Hippocampal formation (tissue), 2 donors: ENCODE measurements at places on chromosomes 6 and 20.
A peak's percentile ranks its signal among the peaks of the same experiment; 100 is the strongest.

- no peak for DNase-seq
These were observed 23.1 kb downstream of the PSMG4 start for GRCh38 chr6:3281631-3282475.

DNA sequence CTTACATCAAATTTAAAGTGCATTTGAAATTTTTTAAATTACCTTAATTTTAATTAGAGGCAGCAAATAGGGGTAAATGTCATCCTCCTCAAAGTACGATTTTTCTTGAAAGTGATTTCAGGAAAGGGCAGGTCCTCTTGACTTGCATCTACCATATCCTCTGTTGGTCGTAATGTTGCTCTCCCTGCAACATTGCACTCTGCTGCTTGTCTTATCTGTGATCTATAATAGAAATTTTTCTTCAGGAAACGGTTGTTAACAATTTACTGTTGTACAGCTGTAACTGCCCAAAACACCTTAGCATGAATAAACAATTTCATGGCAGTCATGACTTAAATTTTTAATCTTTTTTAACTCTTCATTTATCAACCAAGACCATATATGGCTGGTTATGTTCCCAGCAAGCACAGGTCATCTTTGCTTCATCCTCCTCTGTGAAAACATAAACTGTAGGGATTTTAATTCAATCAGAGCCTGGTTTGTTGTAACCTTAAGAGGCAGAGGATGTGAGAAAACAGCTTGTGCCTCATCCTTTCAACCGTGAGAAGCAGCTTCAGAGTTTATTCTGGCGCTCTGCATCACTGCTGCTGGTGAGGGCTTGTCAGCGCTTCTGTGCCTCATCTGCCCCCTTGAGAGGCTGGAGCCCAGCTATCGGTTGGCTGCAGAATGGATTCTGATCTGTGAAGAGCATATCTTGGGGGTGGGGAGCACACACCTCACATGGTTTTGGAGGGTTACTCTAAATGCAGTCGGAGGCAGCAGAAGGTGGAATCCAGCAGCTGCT lies 56.0 kb downstream of the CTNNBL1 start:
- no peak for DNase-seq

- DNase-seq, result no peak
These were observed 159.3 kb upstream of the MARCKS start for GRCh38 chr6:113697632-113698410.

DNA sequence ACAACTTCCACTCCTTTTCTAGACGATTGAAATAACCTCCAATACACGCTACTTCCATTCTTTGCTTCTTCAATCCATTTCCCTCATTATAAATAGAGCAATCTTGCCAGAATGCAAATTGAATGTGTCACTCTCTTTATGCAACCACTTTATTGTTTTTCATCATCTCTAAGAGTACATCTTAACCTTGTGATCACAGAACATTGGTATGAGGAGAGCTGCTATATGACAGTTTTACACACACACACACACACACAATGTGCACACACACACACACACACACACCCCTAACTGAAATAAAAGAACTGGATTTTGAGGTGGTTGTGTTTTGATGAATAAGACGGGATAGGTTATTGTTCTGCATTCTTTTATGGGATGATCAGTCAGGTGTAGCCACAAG lies 187.0 kb downstream of the HDGFL1 start:
- DNase-seq, result no peak

GRCh38 chr6:82507112-82507511 lies 143.5 kb downstream of the TPBG start:
- DNase-seq, result no peak

DNA sequence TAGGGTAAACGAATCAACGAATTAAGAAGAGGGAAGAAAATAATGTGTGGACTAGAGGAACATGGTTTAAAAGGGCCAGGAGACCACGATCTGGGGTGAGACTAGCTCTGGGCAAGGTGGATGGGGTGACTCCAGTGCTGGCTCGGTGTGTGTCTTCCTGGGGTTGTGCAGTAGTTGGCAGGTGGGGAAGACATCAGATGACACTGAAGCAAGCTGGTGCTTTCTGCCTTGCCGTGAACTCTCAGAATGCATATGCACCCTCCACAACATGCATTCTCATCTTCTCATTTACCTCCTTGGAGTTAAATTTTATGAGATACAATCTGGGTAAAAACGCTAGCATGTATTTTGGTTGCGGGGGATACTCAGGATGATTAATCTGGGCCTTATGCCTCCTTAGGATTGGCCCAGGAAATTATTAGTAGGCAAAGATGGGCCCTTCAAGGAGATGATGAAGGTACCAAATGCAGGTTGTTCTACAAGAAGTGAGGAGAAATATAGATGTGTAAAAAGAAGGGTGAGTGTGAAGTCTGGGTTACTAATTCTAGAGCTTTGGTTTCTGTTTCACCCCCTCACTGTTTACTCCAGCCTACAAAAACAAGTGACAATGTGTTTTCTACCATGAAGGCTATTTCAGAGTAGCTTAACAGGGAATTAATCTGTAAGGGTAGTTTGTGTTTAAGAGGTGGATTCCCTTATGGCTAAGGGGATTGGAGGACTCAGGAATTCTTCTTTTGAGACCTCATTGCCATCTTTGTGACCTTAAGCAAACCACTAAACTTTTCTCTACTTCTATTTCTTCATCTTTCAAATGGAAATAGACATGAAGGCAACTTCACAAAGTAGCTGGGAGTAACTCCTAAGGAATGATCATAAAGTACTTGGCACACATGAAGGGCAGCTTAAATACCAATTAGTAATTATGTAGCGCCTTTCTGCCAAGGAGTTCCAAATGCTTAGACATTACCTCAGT lies 71.0 kb upstream of the SUPT3H start:
- no peak for DNase-seq

DNA sequence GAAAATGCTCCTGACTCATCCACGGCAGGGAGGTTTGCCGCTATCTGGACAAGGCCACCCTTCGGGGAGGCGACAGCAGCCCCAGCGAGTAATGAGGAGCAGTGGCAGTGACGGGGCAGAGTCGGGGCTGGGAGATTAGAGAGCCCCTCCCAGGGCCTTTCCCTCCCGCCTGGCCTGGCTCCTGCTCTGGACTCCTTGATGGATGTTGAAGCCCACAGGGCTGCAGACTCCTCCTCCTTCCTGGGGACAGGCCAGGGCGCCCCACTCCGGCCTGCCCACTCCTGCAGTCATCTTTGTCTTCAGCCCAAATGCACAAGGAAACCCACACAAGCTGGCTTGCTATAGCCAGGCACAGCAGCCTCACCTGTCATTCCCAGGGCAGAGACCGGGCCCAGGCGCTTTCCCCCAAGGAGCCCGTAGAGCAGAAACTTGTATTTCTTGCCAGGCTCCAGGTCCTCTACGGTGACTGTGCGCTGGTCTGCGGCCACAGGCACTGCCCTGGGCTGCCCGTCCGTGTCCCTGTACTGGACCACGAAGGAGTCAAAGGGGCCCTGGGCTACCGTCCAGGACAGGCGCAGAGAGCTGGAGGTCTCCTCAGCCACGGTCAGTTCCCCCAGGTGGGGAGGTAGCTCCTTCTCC lies 7.7 kb downstream of the CYP21A2 start:
- no peak for DNase-seq

DNA sequence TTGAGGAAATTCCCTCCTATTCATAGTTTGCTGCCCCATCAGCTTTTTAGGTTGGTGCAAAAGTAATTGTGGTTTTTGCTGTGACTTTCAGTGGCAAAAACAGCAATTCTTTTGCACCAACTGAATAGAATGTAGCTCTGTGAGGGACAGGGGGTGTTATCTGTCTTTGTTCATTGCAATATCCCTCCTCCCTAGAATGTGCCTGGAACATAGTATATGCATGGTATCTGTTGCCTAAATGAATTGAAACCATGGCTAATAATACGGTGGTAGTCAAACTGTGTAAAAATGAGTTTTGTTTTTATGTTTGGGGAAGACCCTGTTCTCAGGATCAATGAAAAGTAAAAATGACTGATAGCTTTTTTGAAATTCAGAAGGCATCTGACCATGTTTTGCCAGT lies 45.1 kb downstream of the SCAND1 start:
- no peak for DNase-seq

DNA sequence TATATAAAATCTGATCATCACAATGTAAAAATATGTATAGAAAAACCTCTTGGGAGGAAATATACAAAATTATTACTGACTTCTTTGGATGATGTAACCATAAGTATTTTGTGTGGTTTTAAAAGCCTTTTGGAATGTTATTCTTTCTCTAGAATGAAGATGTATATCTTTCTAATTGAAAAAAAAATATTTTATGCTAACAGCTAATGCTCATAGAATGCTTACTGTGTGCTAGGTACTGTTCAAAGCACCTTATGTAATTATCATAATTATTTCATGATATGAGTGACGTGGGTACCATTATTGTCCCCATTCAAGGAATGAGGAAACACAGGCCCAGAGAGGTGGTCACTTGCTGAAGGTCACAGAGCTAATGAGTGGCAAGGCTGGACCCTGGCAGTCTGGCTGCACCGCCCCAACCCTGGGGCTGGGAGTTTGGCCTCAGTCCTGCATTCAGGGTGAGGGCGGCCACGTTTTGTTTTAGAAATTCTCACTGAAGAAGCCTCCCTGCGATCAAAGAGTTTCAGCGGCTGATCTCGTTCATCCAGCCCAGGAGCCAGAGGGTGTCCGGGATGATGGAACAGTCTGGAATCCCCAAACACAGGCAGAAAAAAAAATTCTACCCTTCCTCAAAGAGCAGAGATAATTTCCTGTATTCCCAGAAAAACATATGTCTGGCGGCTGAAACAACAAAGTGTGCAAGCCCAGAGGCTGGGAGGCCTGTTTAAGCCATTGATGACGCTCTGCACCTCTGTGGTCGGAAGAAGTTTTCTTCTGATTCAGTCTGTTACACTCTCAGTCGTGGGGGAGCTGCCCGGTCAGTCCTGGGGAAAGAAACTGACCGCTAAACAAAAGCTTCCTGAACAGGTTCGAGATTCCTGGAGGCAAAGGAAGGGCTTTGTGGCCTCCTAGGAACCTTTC lies 37.3 kb downstream of the TFEB start:
- DNase-seq, result no peak

- no peak for DNase-seq
These were observed 29.0 kb downstream of the PDYN start for GRCh38 chr20:1964659-1965405.

GRCh38 chr20:38298768-38299288 lies 5.1 kb upstream of the BPI start:
- peak; percentile 15 for DNase-seq

GRCh38 chr6:47434372-47435253 lies 43.0 kb upstream of the CD2AP start:
- DNase-seq, result no peak

DNA sequence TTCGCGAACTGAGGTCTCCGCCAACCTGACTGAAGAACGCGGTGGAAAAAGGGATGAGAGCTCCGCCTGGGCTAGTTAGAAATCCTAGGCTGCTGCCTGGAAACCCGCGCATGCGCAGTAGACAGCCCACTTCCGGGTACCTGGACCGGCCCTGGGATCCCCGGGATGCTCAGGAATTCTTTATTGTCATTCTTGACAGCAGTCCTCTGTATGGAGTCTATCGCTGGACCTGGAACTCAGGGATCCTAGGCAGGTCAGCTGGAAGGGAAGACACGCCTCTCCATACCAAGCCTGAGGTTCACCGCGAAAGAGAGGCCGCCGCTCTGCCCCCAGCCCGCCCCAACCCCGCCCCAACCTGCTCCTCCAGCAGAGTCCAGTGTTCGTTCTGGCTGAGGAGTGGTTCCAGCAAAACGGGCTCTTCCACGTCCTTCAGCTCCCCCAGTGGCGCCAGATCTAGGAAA lies 1379.2 kb upstream of the DEFB115 start:
- no peak for DNase-seq

GRCh38 chr6:31462026-31462963 lies 35.6 kb upstream of the MICB start:
- no peak for DNase-seq

DNA sequence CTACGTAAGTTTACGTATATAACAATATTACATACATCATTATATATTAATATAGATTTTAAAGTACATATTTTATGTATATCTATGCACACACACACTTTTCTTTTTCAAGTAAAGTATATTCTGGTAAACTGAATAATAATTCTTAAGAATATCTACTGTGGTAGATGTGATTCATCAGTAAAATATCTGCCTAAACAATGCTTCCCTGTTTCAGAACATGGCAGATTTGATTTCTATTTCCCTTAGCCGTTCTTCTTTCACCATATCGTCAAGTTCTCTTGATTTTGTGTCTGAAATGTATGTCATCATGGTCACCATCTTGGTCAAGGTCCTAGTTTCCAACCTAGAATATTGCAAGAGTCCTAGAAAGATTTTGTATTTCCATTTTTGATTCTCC lies 195.6 kb downstream of the HDGFL1 start:
- no peak for DNase-seq

- DNase-seq, result no peak
These were observed 133.8 kb upstream of the CCN2 start for GRCh38 chr6:132084811-132085509.

DNA sequence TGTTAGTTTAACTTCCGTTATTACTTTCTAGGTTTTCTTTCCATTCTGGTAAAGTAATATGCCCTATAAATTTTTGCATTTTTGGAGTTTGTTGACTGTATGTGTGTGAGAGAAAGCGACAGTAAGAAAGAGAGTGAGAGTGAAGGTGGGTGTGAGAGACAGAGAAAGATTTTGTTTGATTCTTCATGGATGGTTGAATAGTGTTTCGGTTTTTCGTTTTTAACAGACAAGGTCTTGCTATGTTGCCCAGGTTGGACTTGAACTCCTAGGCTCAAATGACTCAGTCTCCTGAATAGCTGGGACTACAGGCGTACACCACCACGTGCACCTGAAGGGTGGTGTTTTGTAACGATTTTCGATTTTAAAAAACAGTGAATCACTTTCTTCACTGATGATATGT lies 329.1 kb upstream of the RUNX2 start:
- DNase-seq, result no peak

- DNase-seq, result no peak
These were observed 365.6 kb downstream of the FARS2 start for GRCh38 chr6:5626727-5627426.

DNA sequence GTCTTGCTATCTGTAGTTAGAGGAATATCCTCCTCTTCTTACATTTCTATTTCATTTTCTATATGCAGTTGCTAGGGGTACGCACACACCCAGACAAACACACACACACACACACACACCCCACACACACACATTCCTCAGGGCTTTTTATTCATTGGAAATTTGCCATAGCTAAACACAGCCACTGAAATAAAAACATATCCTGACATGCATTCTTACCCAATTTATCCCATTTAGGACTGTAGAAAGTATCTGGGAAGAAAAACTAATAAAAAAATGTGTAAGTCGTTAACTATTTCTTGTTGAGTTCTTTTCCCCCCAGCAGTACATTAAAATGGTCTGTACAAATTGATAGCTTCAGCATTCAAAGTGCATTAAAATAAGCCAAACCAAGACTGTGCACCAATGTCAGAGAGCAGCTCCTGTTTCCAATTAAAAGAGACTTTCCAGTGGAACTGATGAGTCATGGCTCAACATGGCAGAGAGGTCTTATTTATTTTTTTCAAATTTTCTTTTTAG lies 357.9 kb upstream of the AGPAT4 start:
- DNase-seq, result no peak

DNA sequence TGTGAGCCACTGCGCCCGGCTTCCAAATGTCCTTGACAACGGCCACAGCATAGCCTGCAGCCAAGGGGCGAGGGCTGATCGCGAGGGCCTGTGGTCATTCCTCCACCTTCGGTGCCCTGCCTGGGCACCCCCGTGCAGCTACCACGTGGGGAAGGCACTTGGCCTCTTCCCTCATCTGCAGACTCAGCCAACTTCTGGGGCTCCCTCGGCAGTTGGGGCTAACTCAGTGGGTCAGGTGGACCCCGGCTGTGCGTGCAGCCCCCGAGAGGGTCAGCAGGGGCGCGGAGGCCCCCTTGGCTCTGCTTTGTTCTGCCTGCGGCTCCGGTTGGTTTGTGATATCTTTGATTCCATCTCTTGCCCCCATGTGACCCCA lies 52.9 kb upstream of the BHLHE23 start:
- DNase-seq, result no peak
